ENCODE measurements at places on chromosomes 5 and 9. TPM values are rescaled to one million over a fixed set of nuclear protein-coding genes. Genes with fewer than 3 reads are reported as not detected.

The PCDHA1 gene
- total RNA-seq: not detected

The FGFR4 gene
- 1.9 TPM for total RNA-seq

The C7 gene
- total RNA-seq: not detected

The OTP gene
- not detected for total RNA-seq

The ECM2 gene
- total RNA-seq: not detected

The CARD9 gene
- total RNA-seq: 1.4 TPM

The SPINK7 gene
- total RNA-seq: not detected

The PCDHAC2 gene
- total RNA-seq: not detected

The ZNF346 gene
- 29.8 TPM for total RNA-seq

The SPATA31D1 gene
- not detected for total RNA-seq

The PCDHGA11 gene
- total RNA-seq: 0.05 TPM

The NME5 gene
- not detected for total RNA-seq

The OBP2B gene
- total RNA-seq: not detected

The EPB41L4A gene
- total RNA-seq: 1.0 TPM

The MZB1 gene
- total RNA-seq: 19.0 TPM

DNA sequence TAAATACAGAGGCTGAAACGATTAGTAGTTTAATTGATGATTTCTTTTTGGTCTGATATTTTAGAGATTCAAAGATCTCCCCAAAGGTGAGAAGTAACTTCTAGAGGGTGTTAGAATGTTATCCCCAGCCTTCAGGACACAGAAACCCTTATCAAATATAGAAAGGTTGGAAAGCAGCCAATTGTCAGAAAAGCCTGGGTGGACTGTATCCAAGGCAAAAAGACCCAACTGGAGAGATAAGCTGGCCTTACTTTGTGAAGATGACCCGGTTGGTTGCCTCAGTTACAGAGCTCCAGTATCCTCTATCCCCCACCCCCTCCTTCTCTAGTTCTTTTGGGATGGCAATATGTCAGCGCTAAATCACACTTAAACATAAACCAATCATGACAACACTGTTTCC, 75.7 kb downstream of the GCNT4 start:
- H3K4me3 ChIP-seq: no peak overlapping the region
- peaks cover 31% of the 10 kb centered on the region for H3K4me1 ChIP-seq
- DNase-seq: no peak
- H3K27ac ChIP-seq: no peak overlapping the region

- H3K4me3 ChIP-seq: no peak overlapping the region
- H3K4me1 ChIP-seq: no peaks in the 10 kb centered on the region
- no peaks in the 10 kb centered on the region for H3K36me3 ChIP-seq
- H3K27ac ChIP-seq: no peak overlapping the region
Observed at GRCh38 chr5:127683008-127683407, 20.2 kb upstream of the CCDC192 start.

GRCh38 chr9:109319626-109320241, 1.1 kb downstream of the EPB41L4B start:
- H3K4me3 ChIP-seq: peak overlapping the region; percentile 55
- H3K36me3 ChIP-seq: no peaks in the 10 kb centered on the region
- peaks cover 14% of the 10 kb centered on the region for H3K4me1 ChIP-seq
- peaks cover 66% of the 10 kb centered on the region for H3K27me3 ChIP-seq

- H3K27me3 ChIP-seq: no peaks in the 10 kb centered on the region
- peaks cover 43% of the 10 kb centered on the region for H3K4me1 ChIP-seq
- no peak overlapping the region for H3K27ac ChIP-seq
- DNase-seq: no peak
- no peak overlapping the region for H3K4me3 ChIP-seq
Observed at GRCh38 chr5:151784141-151784540, 12.4 kb downstream of the G3BP1 start.

GRCh38 chr9:71704796-71705195, 63.5 kb downstream of the CEMIP2 start:
- no peak overlapping the region for H3K4me3 ChIP-seq
- H3K27me3 ChIP-seq: no peaks in the 10 kb centered on the region
- DNase-seq: no peak
- peaks cover 3% of the 10 kb centered on the region for H3K4me1 ChIP-seq
- H3K27ac ChIP-seq: peak overlapping the region; percentile 19

- no peaks in the 10 kb centered on the region for H3K27me3 ChIP-seq
- H3K27ac ChIP-seq: no peak overlapping the region
- H3K4me3 ChIP-seq: no peak overlapping the region
- peaks cover 56% of the 10 kb centered on the region for H3K36me3 ChIP-seq
- no peak for DNase-seq
Observed at GRCh38 chr5:77065256-77065655, 21.8 kb downstream of the ZBED3 start.

- no peak overlapping the region for H3K4me3 ChIP-seq
- peaks cover 8% of the 10 kb centered on the region for H3K27me3 ChIP-seq
- H3K36me3 ChIP-seq: no peaks in the 10 kb centered on the region
- no peak for DNase-seq
Observed at GRCh38 chr5:142568283-142568995, 117.5 kb downstream of the FGF1 start.

GRCh38 chr5:59831326-59832010, 62.1 kb downstream of the PDE4D start:
- DNase-seq: no peak
- no peak overlapping the region for H3K27ac ChIP-seq
- H3K36me3 ChIP-seq: no peaks in the 10 kb centered on the region
- H3K4me3 ChIP-seq: no peak overlapping the region

GRCh38 chr9:38196714-38197113, 127.7 kb upstream of the SHB start:
- DNase-seq: no peak
- no peaks in the 10 kb centered on the region for H3K4me1 ChIP-seq
- no peak overlapping the region for H3K4me3 ChIP-seq

DNA sequence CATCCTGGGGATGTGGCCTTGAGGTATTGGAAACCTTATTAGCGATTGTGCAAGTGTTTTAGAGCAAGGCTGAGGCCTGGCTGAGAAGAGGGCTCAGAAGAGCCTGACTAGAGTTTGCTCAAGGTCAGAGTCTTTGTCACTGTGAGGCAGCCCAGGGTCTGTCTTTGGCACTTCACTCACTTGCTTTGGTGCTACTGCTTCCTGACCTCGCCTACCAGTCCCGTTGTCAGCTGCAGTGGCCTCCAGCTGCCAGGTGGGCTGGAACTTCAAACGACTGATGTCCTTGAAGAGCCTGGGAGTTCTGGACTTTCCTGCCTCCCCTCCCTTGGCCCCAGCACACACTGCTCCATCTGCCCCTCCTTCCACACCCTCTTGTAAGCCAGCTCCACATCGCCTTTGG, 228.0 kb downstream of the SNX18 start:
- H3K36me3 ChIP-seq: peaks cover 4% of the 10 kb centered on the region
- DNase-seq: no peak
- no peak overlapping the region for H3K27ac ChIP-seq
- no peaks in the 10 kb centered on the region for H3K27me3 ChIP-seq
- H3K4me1 ChIP-seq: peaks cover 31% of the 10 kb centered on the region

DNA sequence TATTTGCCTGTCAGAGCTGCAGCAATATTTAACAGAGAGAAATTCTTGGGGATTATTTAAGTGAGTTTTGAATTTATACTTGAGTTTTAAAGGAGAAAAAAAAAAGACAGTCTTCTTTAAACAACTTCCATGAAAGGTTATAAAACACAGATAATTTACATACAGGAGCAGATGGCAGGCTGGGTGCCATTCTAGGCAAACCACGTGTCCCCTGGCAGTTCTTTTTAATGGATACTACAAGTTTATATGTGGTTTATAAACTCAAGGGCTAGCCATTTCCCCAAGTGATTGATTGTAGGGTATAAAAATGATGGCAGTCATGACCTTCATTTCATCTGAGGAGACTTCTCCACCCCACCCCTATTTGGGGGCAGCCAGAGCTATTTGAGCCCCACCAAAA, 166.6 kb downstream of the FSTL4 start:
- no peak overlapping the region for H3K27ac ChIP-seq
- no peak for DNase-seq
- H3K4me1 ChIP-seq: no peaks in the 10 kb centered on the region
- H3K27me3 ChIP-seq: no peaks in the 10 kb centered on the region

DNA sequence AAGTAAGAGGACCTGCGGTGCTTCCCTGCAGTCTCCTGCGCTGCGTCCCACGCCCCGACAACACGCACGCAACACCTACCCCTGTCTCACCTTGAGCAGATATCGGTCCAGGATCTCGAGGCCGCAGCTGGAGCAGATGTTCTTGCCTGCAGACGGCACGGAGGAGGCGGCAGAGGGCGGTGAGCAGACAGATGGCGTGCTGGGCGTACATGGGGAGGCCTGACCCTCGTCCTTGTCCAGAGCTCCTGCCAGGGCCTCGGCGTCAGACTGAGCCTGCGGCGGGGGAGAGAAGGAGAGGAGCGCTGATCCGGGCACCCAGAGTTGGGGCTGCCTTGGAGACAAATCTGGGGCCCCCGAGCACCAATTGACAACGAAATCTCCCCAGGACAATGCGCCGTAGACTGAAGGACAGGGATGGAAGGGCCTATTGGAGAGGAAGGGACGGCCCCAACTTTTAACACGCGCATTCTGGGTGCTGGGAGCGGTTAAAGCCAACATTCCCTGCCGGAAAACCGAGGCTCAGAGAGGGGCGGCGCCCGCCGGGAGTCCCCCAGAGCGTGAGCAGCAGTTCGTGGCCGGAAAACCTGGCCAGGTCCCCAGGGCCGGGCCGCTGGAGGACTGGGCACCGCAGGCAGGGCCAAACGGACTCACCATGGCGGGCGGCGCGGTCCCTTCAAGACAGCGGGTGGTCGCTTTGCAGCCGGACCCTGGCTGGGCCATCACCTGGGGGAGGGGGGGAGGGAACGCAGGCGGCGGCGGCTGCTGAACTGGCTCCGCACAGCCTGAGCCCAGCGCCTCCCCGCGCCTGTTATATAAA, 1.8 kb downstream of the LHX6 start:
- H3K4me3 ChIP-seq: no peak overlapping the region
- H3K27ac ChIP-seq: no peak overlapping the region
- peaks cover 43% of the 10 kb centered on the region for H3K27me3 ChIP-seq
- no peak for DNase-seq
- no peaks in the 10 kb centered on the region for H3K36me3 ChIP-seq

DNA sequence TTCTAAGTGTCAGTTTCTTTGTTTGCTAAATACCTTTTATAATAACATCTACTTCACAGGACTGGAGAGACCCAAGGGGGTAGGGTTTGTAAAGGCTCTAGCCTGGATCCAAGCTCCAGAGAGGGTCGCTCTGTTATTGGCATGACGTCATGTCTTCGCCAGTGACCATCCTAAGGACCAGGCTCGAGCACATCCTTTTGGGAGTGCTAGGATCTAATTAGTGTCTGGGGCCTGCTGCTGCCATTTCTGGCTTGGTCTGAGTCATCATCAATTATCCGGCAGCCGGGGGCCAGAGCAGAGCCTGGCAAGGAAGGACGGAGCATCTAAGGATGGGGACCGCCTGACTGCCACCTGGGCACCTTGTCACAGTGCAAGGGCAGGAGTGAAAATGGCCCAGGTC, 153.0 kb downstream of the NSG2 start:
- H3K4me3 ChIP-seq: no peak overlapping the region
- no peaks in the 10 kb centered on the region for H3K36me3 ChIP-seq
- H3K4me1 ChIP-seq: no peaks in the 10 kb centered on the region
- no peak for DNase-seq
- H3K27ac ChIP-seq: no peak overlapping the region

GRCh38 chr5:176132471-176133288, 105.5 kb upstream of the SIMC1 start:
- no peaks in the 10 kb centered on the region for H3K36me3 ChIP-seq
- peaks cover 29% of the 10 kb centered on the region for H3K27me3 ChIP-seq
- peak overlapping the region; percentile 42 for H3K4me3 ChIP-seq
- H3K4me1 ChIP-seq: peaks cover 16% of the 10 kb centered on the region
- no peak overlapping the region for H3K27ac ChIP-seq

DNA sequence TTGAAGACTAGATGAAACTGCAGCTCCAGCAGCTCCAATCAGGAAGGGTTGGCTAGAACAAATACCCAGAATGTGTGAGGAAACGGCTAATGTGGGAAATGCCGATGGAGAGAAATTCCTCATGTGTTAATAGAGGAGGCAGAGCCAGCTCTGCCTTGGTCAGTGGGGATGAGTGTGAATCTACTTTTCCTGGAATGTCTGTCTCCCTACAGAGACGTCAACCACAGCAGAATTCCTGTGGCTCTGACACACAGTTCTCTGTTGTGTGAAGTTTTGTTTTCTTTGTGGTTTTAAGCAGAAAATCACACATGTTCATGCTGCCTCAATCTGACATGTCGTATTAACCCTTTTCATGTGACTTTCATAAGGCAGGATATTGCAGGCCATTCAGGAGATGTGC, 476.6 kb upstream of the WWC1 start:
- H3K36me3 ChIP-seq: no peaks in the 10 kb centered on the region
- H3K27me3 ChIP-seq: no peaks in the 10 kb centered on the region
- no peak for DNase-seq
- no peak overlapping the region for H3K4me3 ChIP-seq

- no peak overlapping the region for H3K4me3 ChIP-seq
- no peak for DNase-seq
- no peaks in the 10 kb centered on the region for H3K27me3 ChIP-seq
- no peaks in the 10 kb centered on the region for H3K4me1 ChIP-seq
- H3K36me3 ChIP-seq: no peaks in the 10 kb centered on the region
Observed at GRCh38 chr9:26477963-26478362, 414.6 kb downstream of the CAAP1 start.

DNA sequence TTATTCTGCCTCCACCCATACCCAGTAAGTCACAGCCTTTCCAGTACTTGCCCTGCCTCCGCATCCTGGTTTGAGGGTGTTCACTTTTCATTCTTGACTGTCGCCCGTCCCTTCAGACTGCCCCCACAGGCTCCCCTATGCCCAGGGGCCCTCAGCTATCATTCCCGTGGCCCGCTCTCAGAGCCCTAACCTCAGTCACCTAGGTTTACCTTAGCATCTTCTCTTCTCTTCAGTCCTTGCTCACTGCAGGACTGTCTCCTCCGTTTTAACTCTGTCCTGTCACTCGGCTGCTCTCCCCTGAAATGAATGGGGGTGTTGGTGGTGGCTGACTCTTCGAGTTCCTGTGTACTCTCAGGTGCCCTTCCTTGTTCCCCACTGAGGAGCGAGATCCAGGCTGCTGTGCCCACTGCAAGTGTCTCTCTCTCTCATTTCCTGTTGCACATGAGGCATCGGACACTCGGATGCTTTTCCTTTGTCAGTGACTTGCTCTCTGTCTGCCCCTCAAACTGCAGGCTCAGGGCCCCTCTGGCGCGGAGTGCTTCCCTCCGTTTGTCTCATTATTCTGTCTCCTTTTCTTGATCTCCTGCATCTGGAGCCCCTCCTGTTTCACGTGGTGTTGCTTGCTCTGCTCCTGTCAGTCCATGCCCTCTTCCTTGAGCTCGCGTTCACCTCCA, 89.8 kb downstream of the CACNA1B start:
- no peak for DNase-seq
- H3K4me1 ChIP-seq: no peaks in the 10 kb centered on the region
- peaks cover 5% of the 10 kb centered on the region for H3K27me3 ChIP-seq
- no peak overlapping the region for H3K27ac ChIP-seq
- no peaks in the 10 kb centered on the region for H3K36me3 ChIP-seq

GRCh38 chr5:89435347-89435746, 552.4 kb upstream of the MEF2C start:
- no peak for DNase-seq
- H3K27me3 ChIP-seq: no peaks in the 10 kb centered on the region
- H3K4me3 ChIP-seq: no peak overlapping the region
- H3K27ac ChIP-seq: no peak overlapping the region

Data from activated CD8-positive, alpha-beta T cell treated with anti-CD3 and anti-CD28 coated beads, Interleukin-2, amount 10 ng/mL, durations not matched to agents 7 days and 5 days (primary cell).